ENCODE measurements at places on chromosomes 16 and 17.

DNA sequence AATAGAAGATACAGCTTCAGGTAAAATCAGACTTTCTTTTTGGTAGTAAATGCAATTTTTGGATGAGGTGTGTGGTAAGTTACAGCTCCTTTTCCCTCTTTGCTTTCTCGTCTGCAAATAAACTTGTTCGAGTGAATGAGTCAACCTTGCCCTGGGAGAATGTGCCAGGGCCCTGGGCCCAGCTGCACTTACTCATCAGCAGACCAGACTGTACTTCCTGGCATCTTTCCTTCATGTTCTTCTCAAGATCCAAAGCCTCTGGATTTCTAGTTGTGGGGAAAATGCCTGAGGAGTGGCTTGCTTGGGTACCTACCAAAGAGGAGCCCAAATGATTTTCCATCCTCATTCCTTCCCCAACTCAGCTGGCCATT lies 5.4 kb upstream of the G6PC1 start:
- no peak for DNase-seq

DNA sequence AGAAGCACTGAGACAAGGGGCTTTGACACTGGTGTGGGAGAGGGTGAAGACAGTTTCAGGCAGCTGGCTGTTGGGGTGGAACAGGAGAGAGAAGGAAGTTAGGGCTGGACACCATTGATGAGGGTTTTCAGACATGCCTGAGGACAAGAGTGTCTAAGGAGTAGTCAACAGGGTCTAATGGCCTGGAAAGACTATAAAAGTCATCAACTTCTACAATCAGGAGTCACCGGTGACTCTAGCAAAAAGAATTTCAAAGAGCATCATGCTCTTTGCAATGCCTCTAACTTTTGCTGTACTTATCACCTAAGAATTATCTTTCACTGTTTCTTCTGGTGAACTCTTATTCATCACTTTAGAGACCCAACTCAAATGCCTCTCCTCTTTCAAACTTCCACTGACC lies 213.9 kb downstream of the C16orf78 start:
- no peak for DNase-seq

- DNase-seq: no peak
Observed at GRCh38 chr17:2978991-2979390, 84.4 kb downstream of the OR1D5 start.

- no peak for DNase-seq
Observed at GRCh38 chr17:76243826-76244679, 3.8 kb upstream of the RNF157 start.

GRCh38 chr17:73798111-73798748 lies 154.0 kb upstream of the SDK2 start:
- no peak for DNase-seq

DNA sequence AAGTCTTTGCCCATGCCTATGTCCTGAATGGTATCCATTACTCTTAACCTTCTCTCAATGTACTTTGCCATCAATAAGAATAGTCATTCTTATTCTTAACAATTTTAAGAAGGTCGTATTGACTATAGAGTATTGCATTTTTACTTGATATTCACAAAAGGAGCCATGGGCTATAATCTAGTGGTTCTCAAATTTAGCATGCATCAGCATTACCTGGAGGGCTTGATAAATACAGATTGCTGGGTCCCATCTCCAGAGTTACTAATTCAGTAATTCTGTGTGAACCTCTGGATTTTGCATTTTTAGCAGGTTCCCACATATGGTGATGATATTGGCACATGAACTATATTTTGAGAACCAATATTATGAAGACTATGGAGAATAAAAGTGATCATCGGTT lies 89.6 kb downstream of the ABCA8 start:
- no peak for DNase-seq

GRCh38 chr17:14926526-14927122 lies 338.5 kb downstream of the PMP22 start:
- DNase-seq: peak; percentile 15

Data from stimulated activated CD4-positive, alpha-beta T cell treated with anti-CD3 and anti-CD28 coated beads, Interleukin-1b, Interleukin-23, amount 100 ng/mL, for 24 hours (primary cell).